ENCODE measurements at places on chromosomes 4 and X.

GRCh38 chrX:115399306-115399705 is 109.8 kb downstream of the LUZP4 start:
- no peak for DNase-seq

DNA sequence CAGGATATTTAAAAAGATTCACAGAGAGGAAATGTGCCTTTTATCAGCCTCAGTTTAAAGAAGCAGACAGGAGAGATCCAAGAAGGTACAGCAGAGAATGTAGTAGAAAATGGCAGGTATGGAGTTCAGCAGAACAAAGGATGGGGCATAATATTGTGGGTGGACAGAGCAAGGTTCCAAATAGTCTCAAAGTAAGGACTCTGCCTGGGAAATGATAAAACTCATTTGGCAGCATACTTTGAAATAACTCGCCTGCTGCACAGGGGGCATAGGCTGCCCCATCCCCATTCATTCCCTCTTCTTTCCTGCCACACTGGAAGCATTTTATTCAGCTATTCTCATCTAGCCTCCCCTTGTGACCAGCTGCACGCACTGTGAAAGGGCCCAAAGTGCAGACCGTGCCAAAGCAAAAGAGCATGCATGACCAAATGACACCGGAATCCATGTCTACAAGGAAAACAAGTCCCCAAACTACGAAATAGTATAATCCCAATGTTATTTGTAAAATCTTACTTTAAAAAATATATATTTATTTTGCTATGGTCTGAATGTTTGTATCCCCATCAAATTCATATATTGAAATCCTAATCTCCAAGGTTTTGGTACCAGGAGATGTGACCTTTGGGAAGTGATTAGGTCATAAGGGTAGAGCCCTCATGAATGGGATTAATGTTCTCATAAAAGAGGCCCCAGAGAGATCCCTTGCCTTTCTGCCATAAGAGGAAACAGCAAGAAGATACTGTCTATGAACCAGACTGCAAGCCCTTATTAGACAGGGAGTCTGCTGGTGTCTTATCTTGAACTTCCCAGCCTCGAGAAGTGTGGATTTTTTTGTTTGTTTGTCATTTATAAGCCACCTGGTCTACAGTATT is 77.4 kb upstream of the PRSS48 start:
- DNase-seq = no peak

- no peak for DNase-seq
Observed at GRCh38 chrX:32571579-32571978, 639.8 kb downstream of the DMD start.

- DNase-seq = no peak
Observed at GRCh38 chrX:138847930-138848329, 136.4 kb upstream of the FGF13 start.

GRCh38 chr4:141595531-141595930 is 40.9 kb upstream of the IL15 start:
- no peak for DNase-seq

DNA sequence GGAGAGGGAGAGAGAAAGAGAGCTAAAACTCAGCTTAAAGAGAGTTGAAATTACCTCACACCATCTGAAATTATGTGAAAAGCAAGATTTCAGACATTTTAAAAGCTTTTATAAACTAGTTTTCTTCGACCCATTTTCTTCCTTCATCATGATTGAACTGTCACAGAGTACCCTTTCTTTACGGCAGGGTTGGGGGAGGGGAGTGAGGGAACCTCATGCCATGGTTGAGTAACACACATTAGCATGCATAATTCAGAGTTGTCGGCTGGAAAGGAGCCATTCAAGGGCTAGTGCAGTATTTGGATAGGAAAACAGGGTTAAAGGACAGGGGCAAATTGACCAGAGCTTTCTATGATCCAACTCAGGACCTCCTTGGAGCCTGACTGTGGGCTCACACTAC is 46.2 kb downstream of the PCDH19 start:
- DNase-seq = no peak

DNA sequence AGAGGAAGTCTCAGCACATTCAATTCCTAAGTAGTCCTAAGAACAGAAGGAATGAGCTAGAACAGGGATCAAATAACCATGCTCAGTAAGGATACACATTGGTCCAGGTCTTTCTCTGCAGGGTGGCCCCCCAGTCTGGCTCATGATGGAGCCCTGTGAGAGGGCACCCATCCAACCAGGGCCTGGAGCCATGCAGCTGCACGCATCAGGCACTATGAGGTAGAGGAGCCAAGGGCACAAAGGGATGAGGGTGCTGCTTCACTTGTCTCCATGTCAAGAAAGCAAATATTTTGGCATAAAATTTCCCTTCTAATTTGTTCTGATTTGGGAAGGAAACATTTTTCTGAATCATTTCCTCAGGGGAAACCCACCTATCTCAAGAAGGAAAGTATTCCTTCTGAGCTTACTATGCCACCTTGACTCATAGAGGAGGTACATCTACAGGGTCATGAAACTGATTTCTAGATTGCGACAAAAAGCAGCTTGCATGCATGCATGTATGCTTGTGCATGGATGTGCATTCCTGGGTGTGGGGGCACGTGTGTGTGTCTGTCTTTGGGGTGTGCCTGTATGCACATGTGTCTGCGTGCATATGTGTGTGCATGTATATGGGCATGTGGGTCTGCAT is 600.3 kb downstream of the MID1IP1 start:
- no peak for DNase-seq

GRCh38 chr4:52248820-52249219 is 197.7 kb downstream of the SPATA18 start:
- DNase-seq = no peak

GRCh38 chr4:163107754-163108153 is 58.9 kb downstream of the NAF1 start:
- no peak for DNase-seq

GRCh38 chr4:99847362-99847976 is 30.8 kb downstream of the DAPP1 start:
- no peak for DNase-seq

Measured in NCI-H2171 (cell line).